Putamen (tissue), 1 donor: ENCODE measurements at places on chromosomes 2 and 18.
A peak's percentile ranks its signal among the peaks of the same experiment; 100 is the strongest.

- no peak for DNase-seq
Measured at GRCh38 chr2:136327162-136327852, 209.4 kb upstream of the CXCR4 start.

GRCh38 chr2:134104754-134105153, 149.1 kb upstream of the MGAT5 start:
- DNase-seq: no peak

DNA sequence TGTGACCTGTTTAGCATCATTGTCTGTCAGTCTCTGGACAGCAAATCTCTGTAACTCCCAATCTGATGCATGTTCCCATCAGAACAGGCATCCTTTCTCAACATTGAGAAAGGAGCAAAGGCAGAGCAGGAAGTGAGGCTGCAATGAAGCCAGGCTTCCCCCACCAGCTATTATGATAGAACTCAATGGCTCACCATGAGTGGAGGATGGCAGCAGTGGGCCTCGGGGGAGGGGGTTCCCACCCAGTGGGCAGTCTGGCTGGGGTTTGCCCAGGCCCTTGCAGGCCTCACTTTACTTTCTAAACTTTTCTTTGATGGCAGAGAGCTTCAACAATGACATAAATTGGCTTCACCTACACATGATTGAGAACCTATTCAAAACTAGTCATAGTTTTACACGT, 240.6 kb upstream of the CXCR4 start:
- no peak for DNase-seq

- no peak for DNase-seq
Measured at GRCh38 chr2:207939342-207940108, 85.8 kb downstream of the PLEKHM3 start.

GRCh38 chr2:199833525-199833924, 17.5 kb downstream of the FTCDNL1 start:
- peak; percentile 78 for DNase-seq

DNA sequence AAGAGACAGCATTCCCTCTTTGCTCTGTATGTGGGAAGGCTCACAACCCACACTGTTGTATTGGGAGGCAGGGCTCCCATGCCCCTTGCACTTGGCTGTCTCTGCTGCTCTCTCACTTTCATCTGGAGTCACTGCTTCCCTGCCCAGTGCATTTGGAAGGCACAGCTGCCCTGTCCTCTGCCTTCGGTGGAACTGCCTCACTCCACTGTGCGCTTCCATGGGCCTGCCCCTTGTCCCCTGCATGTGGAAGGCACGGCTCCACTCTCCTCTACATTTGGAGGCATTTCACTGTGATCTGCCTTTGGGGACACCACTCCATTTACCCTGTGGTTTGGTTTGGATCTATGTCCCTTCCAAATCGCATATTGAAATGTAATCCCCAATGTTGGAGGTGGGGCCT, 9.1 kb upstream of the PROM2 start:
- DNase-seq: no peak

GRCh38 chr2:152071092-152071491, 27.8 kb downstream of the CACNB4 start:
- DNase-seq: no peak

- DNase-seq: no peak
Measured at GRCh38 chr2:207320381-207321159, 154.8 kb upstream of the KLF7 start.

- peak; percentile 65 for DNase-seq
Measured at GRCh38 chr18:44149706-44150105, 531.0 kb upstream of the SETBP1 start.

DNA sequence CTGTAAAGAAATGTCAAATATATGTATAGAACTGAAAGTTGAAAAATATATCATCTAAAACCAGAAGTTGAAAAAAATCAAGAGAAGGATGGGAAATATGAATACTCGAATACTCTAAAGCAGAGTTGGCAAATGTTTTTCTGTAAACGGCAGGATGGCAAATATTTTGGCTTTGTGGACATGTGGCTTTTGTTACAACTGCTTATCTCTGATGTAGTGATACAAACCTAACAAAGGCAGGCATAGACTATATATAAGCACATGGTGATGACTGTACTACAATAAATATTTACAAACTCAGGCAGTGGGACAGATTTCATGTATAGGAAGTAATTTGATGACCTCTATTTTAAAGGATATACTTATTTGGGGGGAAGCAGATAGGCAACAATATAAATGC, 224.6 kb upstream of the LRRTM4 start:
- no peak for DNase-seq

DNA sequence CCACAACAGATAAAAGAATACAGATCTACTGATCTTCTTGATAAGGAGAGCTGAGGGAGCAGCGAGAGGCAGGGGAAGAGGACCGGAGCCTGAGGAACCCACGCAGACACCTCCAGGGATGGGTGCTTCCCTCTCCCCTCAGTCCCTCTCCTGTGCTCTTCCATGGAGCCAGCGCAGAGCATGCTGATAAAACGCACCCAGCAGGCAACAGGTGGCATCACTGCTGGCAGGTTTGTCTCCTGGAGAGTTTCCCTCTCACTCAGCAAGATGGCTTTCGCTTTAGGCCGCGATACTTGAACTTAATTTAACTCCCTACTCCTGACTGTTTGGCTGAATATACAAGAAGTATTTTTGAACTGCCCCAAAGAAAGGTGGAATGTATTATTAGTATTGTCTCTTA, 163.0 kb upstream of the REV1 start:
- no peak for DNase-seq

GRCh38 chr2:216694082-216694825, 1.1 kb downstream of the IGFBP5 start:
- peak; percentile 42 for DNase-seq

- no peak for DNase-seq
Measured at GRCh38 chr2:232538671-232539070, 821 bp upstream of the CHRNG start.

GRCh38 chr2:190121971-190122370, 59.4 kb upstream of the MSTN start:
- DNase-seq: peak; percentile 84

GRCh38 chr2:106274668-106275067, 80.6 kb upstream of the UXS1 start:
- no peak for DNase-seq

- DNase-seq: no peak
Measured at GRCh38 chr2:174570318-174570958, 27.2 kb downstream of the WIPF1 start.

DNA sequence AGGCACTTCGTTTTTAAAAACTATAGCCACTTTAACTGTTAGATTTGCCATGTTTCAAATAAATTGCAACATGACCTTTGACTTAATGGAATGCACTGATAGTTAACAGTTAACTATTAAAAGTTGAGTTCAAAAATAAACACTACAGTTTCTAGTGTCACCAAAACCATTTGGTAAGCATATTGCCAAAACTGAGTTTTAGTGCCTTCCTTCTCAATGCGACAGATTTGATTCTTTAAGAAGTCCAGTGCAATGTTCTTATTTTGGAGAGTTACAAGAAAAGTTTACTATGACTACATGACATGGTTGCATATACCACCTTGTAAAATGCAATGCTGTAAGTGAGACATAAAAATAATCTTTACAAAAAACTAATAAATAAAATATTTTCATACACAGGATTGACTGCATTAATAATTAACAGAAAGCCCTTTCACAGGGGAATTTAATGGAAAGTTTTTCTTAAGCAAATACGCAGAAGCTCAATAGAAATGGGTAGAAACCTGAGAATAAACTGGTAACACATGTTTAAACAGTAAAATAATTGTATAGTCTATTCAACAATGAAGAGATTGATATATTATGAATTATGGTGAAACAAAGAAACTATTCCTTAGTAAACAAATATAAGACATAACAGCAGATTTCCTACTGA, 53.8 kb downstream of the GRB14 start:
- no peak for DNase-seq

DNA sequence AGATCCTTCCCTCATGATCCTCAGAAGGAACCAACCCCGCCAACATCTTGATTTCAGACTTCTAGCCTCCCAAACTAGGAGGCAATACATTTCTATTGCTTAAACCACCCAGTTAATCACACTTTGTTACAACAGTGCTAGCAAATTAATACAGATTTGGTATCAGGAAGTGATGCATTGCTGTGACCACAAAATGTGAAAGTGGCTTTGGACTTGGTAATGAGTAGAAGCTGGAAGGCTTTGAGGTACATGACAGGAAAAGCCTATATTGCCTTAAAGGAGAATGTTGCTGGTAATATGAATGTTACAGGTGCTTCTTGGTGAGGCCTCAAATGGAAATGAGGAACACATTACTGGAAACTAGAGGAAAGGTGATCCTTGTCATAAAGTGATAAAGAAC, 260.3 kb downstream of the SATB2 start:
- no peak for DNase-seq

DNA sequence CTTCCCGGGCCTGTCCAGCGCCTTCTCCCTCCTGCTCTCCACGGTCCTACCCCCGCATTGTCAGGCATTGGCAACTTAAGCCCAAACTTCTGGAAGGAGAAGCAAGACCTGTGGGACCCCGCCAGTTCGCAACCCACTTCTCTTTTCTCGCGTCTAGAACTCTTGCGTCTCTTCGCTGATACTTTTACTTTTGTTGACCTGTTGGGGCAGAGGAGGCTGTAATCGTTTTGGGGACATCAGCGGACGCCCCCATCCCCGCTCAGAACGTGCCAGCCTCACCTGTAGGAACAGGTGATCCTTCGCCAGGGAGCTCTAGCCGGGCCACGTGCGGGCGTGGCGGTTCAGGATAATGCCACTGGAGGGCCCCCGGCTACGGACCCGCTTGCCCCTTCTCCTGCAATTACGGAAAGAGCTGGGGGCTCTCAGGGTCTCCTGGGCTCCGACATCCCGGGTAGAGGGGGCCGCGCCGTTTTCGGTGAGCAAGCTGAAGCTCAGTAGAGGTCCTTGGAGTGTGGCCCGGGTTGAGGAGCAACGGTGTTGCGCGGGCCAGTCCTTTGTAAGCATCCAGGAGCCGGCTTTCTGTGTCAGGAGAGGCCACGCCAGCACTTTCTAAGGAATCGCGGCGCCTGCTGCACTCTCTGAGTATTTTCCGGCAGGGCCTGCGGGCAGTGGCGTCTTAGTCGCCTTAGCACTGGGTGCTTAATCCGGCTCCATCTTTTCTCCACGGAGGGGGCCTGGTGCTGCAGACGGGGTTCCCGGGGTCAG, 1.6 kb downstream of the MTCL1 start:
- no peak for DNase-seq

- no peak for DNase-seq
Measured at GRCh38 chr2:173572848-173573247, 218.2 kb downstream of the CDCA7 start.

DNA sequence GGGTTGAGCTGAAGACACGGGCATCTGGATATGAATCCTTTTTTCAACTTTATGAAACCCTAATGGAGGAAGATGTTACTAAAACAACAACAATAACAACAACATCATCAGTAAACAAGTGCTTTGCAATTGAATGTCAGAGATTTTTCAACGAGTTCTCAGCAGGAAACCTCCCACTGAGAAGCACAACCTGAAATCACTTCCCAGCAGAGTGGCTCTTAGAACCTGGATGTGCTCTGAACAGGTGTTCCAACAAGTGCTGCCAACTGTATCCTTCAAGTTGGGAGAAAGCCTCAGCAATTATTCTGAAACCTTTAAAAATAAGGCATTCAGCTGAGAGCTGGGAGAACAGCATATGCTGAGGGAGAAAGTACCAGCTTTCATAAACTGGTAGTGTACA, 1622.7 kb upstream of the CELF4 start:
- no peak for DNase-seq

DNA sequence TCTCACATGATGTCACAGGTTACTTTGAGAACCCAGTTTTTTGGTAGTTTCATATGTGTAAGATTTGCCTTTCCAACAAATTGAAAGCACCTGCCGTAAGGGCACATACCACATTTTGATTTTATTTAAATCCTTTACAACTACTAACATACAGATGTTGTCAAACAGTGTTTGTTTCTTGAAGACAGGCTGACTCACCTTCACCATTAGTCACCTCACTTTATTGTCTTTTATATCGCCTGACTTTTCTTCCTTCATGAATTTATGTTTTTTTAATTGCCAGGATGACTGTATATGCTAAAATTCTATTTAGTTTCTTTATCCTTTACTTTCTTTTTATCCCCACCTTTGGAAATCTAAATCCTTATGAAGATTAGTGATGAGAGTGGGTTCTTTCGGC, 886.7 kb downstream of the SUCLG1 start:
- DNase-seq: no peak

DNA sequence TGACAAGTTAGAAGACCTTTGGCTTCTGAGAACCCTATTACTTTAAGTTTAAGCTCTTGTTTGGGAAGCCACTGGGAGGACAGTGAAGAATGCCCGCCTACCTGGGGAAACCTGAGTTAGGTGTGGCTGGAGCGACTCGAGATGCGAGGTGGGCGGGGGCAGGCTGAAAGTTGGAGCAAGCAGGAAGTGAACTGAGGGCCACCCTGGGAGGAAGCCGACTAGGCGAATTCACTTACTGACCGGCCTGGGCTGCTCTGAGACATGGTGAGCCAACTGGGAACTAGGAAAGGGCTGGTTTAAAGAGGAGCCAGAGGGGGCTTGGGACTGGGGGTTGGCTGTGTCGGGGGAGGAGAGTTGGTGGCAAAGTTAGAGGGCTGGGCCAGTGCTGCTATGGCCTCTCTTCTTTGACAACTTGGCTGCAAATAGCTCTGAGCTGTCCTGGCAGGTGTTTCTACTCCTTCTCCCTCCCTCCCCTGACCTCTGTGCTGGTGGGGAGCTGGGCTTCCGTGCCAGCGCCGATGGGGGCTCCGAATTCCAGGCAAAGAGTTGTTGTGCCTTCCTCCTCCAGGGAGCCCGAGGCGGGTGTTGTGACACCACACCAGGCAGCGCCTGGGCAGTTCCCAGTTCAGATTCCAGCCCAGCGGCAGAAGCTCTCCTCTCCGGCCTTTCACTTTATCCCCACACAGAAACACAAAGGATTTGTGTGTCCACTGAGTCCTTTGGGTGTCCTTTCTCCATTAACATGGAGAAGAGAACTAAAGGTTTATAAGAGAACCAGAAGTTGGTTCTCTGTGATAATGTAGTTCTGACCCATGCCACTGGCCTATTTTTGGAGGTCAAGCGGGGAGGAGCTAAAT, at the start of gene VAMP8:
Gene VAMP8, plus strand, starts transcription at position 201 of the 857 bp plus-strand sequence. Its CDS starts 61 bp downstream, at position 262.
- no peak for DNase-seq

DNA sequence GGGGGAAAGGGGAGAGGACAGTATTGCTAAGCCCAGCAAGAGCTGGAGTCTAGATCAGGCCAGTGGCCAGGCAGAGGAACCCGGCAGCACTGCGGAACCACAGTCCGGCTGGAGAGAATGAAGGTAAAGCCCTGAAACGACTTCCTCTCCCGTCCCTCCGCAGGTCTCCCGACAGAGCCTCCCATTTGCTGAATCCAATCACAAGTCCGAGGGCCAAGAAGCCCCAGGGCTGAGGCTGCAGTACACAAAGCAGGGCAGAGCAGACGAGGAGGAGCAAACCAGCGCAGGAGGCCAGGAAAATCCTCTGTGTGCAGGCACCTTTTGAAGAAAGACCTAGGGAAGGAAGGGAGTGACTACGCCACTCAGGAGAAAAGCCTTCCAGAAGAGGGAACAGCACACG, 104.4 kb downstream of the OSBPL1A start:
- no peak for DNase-seq
